ENCODE measurements at places on chromosomes 1 and 21.

- peak; percentile 52 for DNase-seq
Observed at GRCh38 chr1:2504225-2504948, 22.0 kb downstream of the PANK4 start.

DNA sequence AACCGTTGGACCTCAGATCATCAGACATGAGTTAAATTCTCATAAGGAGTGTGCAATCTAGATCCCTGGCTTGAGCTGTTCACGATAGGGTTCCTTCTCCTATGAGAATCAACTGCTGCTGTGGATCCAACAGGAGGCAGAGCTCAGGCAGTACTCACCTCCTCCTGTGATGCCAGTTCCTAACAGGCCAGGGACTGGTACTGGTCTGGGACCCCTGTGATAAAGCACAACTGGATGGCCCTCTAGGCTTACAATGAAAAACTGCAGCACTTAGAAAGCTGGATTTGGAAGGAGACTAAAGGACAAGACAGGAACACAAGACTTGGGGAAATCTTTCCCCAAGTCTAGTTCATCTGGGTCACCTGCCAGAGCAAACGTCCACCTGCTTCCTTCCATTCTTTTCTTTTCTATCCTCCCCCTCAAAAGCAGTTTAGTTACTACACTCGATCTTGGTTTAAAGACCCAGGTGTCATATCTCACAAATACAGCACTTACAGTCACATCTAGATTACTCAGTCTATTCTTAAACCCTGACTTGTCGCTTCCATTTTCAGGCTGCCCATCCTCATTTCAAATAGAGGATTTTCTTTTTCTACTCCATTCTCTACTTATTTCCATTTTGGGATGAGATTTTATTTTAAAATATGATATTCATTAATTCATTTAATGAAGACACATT is 59.8 kb downstream of the PTPN14 start:
- DNase-seq, result no peak

DNA sequence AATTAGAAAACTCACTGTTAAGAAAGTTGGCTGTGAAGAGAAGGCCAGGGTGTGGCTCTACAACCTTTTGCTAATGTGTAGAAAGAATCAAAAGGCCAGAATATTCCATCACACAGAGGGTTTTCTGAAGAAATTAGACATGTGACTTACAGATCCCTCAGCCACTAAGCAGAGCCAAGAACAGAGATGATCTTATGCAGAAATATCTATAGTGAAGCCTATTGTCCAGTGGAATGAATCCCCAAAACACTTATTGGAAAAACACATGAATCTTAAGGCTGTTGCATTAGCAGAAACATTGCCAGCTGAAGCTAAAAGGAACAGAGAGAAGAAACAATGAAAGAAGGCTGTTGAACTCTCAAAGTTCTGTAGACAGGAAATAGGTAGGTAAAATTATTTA is 979.2 kb downstream of the MRPL39 start:
- no peak for DNase-seq

DNA sequence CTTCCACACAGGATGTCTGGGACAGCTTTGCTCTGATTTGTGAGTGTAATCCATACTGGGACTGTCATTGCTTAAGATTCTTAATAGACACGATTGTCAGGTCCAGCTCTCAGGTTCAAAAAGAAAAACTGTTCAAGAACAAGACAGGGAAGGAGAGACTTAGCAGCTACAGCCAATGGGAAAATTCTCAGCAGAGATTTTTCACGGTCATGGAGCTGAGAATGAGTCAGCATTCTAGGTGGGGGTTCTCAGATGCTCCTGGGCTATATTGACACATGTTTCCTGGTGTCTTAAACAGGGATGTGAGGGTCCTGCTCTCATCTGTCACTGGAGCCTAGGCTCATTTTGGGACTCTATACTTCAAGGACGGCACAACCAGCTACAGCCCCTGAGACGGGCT is 318.3 kb downstream of the RRAGC start:
- no peak for DNase-seq

GRCh38 chr1:214022229-214022791 is 34.5 kb downstream of the PROX1 start:
- DNase-seq, result no peak

DNA sequence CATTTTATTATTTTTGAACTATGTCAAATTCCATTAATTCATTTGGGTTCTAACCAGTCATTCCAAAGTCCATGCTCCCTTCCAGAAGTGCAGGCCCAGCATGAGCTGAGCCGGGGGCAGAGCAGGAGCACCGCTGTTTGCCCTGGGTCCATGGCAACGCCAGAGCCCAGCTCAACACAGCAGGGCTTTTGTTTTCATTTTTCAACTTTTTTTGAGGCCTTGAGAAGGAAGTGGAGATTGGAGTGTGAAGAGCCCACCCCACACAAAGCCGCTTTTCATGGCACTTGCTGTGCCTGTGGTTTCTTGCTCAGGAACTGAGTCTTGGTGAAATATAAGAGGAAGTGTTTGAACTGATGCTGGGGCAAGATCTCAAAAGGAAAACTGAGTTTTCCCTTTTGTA is 13.2 kb upstream of the PRMT2 start:
- DNase-seq, result peak; percentile 80

DNA sequence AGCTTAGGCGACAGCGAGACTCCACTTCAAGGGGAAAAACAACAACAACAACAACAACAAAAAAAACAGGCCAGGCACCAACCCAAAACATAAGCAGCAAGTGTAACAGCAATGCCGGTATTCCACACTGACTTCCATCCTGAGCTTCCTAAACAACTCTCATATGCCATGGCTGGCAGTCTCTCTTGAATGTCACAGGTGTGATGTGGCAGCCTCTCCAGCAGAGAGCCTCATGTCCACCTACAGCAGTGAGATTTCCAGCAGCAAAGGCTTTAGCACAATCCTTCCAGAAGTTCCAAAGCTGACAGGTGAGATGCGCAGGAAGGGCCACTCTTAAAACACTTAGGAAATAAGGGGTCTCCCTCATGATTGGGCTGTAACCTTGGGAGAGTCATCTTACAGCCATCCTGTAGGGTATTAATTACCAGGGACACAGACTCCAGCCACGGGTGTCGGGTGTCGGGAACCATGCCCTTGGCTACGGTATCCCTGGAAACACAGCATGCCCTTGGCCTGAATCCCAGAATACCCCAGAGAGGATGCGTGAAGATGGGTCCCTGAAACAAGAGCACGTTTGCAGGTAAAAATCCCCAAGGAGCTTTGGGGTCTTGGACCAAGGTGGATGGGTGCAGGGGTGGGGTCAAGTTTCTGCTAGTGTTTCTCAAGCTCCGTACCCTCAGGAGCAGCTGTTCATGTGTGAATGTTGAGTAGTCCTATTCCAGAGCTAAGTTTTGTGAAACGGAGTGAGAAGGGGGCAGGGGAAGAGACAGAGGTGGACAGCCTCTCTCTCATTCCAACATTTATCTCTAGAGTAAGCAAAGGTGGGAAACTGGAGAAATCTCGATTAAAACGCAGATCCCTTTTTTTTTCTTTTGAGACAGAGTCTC is 31.4 kb downstream of the CLSTN1 start:
- DNase-seq, result peak; percentile 49

DNA sequence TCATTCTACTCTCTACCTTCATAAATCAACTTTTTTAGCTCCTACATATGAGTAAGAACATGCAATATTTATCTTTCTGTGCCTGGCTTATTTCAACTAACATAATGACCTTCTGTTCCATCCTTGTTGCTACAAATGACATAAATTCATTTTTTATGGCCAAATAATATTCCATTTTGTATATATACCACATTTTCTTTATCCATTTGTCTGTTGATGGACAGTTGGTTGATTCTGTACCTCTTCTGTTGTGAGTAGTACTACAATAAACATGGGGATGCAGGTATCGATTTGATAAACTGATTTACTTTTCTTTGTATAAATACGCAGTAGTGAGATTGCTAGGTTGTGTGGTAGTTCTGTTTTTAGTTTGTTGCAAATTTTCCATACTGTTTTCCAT is 279.5 kb upstream of the NFIA start:
- no peak for DNase-seq

DNA sequence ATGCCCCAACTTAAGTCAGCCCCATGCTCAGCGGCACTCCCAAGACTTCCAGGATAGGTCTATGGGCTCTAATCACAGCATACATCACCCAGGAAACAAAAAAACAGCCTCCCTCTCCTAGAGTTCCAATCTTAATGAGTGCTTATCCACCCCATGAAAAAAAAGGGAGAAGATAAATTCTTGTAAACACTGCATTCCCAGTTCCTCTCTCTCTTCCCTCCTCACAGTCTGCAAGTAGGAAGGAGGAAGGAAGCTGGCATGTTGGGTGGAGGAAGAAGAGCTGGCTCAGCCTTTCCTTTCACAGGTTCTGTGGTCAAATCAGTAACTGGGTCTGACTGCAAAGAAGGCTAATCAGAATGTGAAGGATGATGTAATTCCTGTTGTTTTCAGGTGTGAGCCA is 69.9 kb upstream of the ZC3H11B start:
- DNase-seq, result no peak

DNA sequence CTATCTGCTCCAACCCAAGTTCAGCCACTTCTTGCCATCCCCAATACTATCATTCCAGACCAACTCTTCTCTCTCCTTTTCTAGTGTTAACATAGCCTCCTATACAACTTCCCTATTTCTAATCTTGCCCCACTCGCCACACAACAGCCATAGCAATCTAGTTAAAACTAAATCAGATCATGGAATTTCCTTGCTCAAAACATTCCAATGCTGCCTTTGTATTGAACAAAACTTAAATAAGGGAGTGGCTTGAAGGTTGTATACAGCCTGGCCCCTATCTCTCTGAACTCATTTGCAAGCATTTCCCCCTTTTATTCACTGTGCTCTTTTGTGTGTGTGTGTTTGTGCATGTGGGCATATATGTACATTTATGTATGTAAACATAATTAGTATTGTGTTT is 118.1 kb upstream of the SGIP1 start:
- no peak for DNase-seq

DNA sequence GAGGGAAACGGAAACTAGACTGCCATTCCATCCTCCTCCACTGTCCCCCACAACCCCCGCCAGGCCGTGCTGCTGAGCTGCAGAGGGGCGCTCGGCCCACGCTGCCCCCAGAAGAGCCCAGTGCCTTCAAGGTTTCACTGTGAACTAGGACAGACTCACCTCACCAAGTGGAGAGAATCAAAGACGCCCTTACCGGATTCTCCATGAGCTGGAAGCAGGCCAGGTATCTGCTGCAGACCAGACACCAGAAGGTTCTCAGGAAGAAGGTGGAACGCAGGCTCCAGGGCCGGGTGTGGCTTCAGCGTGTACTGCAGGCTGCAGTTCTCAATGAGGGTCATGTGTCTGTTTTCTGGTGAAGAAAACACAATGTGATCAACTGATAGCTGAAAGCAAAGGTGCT is 30.6 kb downstream of the NPHP4 start:
- no peak for DNase-seq

DNA sequence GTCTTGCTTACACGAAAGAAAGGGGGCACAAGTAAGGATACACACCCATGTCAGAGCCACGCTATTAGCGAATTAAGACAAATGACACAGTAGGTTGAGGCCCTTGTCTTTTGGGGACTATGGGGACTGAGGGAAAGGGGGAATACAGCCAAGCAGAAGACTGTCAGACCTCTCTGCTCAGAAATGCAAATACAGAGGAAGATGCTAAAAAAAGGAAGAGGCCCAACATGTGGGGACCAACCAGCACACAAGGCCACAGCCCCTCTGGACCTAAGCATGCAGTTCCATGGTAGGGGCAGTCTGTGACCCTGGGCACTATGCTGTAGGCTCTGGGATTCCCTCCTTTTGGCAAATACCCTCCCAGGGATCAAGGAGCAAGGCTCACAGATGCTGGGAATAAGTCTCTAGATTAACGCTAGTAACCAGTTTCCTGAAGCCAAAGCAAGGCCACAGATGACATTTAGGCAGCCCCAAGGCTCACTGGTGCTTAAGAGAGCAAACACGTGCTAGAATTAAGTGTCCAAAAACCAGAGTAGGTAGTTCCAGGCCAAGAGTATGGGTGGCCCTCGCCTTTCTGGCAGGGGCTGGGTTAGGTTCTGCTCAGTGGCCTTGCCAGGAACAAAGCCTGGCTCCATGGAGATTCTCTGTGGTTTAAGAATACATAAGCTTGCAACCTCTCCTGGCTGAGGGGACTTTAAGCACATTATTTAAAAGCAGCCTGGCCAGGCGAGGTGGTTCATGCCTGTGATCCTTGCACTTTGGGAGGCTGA is 38.2 kb downstream of the RABIF start:
- DNase-seq, result peak; percentile 39

DNA sequence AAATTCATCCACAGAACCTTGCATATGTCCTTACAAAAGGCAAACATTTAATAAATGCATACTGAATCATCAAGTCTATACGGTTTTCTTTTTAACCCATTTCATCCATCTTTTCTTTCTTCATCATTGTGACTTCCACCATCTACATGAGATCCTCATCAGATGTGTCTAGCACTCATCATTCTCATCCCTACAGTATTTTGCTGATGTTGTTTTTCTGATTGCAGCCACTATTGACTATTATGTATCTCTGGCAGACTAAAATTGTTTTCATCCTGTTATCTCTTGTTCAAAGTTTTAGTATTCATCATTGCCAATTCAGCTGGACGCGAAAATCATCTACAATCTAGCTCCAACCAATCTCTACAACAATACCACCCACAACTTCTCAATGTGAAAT is 5.9 kb downstream of the LRIF1 start:
- DNase-seq, result no peak

GRCh38 chr1:244761279-244761678 is 74.2 kb upstream of the COX20 start:
- no peak for DNase-seq

GRCh38 chr21:15771311-15771710 is 41.5 kb downstream of the USP25 start:
- no peak for DNase-seq

GRCh38 chr1:99956755-99957154 is 13.0 kb upstream of the SLC35A3 start:
- DNase-seq, result no peak

- no peak for DNase-seq
Observed at GRCh38 chr1:63874278-63874880, 100.6 kb downstream of the ROR1 start.

DNA sequence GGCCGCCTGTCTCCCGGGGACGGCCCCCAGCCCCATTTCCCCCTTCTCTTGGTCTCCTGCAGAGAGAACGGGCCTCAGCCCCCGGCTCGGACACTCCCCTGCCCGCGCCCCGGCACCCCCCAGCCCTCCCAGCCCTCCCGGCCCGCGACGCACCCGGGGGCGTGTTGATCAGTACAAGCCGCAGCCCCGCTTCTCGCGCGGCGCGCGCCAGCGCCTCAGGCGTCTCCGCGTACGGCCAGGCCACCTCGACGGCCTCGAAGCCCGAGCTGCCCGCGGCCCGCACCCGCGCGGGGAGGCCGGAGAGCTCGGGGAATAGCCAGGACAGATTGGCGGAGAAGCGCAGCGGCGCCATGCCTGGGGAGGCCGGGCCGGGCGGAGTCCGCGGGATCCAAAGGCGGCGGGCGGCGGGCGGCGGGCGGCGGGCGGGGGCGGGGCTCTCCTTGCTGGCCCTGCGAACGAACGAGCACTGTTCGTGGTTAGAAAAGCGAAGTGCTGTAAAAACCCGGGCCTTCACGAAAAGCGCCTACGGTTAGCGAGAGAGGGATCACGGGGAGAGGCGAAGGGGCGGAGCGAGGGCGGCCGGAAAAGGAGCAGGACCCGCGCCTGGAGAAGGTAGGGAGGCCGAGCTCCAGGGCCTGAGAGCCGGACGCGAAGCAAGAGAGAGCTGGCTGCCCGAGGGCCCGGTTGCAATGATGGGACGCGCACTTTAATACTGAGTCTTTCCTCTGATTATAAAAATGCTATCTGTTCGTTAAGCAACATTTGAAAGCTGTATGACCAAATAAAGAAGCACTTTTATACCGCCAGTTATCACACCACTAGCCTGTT is at the start of gene HYI:
Gene HYI (minus strand): TSS at position 490 of the 828 bp plus-strand sequence. CDS start 138 bp downstream, at position 352.
- peak; percentile 92 for DNase-seq

Measured in femur (tissue), 1 donor.